ENCODE measurements at places on chromosomes 16 and 17.

DNA sequence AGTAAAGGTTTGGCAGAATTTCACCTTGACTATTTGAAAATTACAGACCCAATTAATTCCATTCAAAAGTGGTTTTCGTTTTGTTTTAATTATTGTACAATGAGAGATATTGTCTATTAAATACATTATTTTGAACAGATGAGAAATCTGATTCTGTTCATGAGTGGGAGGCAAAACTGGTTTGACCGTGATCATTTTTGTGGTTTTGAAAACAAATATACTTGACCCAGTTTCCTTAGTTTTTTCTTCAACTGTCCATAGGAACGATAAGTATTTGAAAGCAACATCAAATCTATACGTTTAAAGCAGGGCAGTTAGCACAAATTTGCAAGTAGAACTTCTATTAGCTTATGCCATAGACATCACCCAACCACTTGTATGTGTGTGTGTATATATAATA, 72.6 kb downstream of the CDK12 start:
- DNase-seq = no peak

DNA sequence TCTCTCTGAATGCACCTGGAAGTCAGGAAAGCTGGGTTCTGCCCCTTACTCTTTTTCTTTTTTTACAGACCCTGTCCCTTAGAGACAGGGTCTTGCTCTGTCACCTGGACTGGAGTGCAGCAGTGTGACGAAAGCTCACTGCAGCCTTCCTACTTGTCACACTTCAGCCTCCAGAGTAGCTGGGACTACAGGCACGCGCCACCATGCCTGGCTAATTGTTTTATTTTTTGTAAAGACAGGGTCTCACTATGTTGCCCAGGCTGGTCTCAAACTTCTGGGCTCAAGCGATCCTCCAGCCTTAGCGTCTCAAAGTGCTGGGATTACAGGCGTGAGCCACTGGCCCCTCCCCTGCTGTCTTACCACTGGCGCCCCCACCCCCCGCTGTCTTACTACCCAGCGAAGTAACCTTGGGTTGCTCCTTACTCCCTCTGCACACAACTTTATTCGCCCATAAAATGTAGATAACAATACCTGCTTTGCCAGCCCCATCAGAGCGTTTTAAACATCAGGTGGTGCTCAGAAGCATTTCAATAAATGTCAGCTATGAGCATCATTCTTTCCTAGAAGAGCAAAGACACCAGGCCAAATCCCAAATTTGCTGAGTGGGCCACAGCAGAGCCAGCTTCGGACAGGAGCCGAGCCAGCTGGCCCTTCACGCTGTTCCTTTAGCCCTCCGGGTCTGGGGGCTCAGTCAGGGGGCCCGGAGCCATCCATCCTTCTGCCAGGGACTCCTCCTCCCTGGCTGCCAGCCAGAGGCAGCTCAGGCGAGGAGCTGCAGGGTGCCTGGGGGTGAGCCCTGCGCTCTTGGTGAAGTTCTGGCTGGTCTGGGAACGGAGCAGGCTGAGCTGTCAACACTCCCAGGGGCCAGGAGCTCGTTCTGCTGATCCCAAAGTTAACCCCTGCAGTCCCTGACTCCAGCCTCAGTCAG, 24.4 kb downstream of the SRL start:
- no peak for DNase-seq

DNA sequence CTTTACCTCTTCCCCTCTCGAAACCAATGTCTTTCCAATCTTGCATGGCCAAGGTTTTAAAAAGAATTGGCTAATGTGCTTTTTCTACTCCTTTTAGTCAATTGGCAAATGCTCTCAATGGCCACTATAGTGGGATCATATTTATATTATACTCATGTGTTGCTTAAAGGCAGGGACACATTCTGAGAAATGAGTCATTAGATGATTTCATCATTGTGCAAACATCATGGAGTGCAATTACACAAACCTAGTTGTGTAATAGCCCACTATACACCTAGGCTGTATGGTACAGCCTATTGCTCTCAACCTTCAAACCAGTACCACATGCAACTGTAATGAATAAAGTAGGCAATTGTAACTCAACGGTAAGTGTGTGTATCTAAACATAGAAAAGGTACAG, 180.9 kb downstream of the HS3ST3A1 start:
- DNase-seq = no peak

DNA sequence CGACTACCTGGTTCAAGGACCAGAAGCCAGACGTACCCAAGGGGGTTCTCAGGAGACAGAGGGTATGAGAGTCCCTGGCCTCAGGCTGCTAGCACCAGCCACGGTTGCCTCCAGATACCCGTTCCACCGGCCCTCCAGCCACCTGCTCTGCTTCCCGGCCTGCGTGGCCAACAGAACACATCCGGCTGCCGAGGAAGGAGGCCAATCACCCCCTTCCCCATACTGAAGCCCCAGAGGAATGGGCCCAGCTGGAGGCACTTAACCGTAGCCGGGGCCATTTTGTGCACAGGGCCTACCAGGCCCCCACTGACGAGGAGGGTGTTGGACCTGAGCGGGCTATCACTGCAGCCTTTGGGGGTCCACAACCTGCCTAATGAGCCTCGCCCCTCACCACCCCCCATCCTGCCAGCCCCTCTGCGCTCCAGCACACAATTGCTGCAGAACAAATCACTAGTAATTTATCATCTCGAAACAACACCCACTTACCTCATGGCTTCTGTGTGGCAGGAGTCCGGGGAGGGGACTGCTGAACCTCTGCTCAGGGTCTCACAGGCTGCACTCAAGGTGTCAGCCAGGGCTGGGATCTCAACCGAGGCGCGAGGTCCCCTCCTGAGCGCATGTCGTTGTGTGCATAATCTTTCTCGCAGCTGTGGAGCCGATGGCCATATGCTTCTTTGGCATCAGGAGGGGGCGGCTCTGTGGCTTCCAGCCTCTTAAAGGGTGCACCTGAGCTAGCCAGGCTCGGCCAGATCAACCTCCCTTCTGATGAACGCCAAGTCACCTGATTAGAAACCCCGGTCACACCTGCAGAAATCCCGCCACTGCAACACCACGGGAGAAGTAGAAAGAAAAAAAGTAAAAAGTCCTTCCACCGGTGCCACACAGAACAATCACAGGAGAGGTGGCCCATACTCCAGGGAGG, 10.1 kb upstream of the KREMEN2 start:
- no peak for DNase-seq

- no peak for DNase-seq
Measured at GRCh38 chr17:46035112-46035818, 36.2 kb downstream of the STH start.

Data from cerebellar nuclear complex (tissue), 1 donor.